ENCODE measurements at places on chromosomes 6 and 20.

DNA sequence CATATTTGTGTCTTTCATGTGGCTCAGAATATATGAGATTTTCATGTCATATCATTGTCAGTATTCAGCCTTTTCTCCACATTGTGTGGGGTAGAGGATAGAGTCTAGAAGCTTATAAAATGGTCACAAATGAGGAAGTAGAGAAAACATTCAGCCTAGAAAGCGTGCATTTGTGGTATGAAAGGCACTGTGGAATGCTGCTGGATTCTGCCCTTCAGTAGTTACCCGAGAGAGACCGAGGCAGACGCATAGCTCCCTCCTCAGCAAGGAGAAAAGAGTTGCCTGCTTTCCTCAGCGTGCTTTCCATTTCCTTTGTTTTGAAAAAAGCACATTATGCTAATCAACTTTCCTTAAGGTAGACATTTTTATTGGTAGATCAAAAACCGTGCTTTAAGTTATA is 28.7 kb downstream of the MYB start:
- no peak for DNase-seq

GRCh38 chr20:41594514-41595322 is 23.5 kb downstream of the CHD6 start:
- no peak for DNase-seq

DNA sequence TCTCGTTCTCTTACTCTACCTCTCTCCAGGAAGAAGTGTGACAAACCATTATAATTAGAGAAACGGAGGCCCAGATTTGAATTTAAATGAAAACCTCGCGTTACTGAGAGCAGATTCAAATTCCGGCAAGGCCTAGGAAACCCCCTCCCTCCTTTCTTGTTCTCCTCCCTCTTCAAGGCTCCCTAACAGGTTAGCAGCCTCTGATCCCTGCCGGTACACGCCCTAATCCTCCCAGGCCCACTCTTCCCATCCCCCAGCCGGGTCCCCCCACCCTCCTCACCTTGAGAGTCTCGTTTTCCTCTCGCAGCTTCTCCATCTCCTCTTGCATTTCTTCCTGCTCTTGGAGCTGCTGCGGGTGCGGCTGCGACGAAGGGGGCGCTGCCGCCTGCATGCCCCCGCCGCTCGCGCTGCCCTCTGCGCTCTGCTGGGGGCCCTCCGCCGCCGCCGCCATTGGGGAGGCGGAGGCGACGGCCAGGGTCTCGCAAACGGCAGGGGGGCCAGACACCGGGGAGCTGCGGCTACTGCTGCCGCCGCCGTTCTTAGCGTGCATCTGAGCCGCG is 3.8 kb downstream of the MTCL3 start:
- DNase-seq: no peak

- DNase-seq: no peak
Measured at GRCh38 chr6:36975231-36976006, 10.6 kb downstream of the MTCH1 start.

DNA sequence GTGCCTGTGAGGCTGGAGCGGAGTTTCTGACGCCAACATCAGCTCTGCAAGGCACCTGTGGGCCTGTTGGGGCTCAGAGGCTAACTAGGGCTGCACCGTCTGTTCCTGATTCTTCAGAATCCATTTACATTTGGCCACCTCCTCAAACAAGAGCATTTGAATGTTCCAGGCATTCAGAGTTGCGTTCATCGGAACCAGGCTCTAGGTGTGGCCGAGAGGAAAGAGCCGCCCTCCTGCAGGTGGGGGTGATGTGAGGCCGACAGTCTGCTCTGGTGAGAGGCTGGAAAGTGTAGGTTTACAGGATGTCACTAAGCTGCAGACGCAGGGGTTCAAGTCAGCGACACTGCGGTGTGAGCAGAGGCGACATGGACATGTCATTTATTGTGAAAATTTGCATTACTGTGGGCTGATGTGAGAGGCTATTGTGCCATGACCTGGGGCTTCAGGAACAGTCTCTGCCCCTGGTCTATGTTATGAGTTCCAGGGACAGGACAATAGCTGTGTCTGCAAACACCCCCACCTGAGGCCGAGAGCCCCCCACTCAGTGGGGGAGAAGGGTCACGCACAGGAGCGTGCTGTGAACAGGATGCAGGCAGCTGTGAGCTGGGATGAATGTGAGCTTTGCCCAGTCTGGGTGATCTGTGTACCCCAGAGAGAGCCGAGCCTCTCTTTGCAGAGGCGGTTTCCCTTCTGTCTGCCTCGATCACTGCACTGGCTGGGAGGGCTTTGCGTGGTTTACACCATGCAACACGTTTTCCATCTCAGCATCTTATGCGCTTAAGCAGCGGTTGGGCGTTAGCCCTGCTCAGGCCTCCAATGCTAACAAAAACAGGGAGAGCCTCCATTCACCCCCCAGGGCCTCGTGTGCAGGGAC is 21.1 kb downstream of the SLCO4A1 start:
- no peak for DNase-seq

DNA sequence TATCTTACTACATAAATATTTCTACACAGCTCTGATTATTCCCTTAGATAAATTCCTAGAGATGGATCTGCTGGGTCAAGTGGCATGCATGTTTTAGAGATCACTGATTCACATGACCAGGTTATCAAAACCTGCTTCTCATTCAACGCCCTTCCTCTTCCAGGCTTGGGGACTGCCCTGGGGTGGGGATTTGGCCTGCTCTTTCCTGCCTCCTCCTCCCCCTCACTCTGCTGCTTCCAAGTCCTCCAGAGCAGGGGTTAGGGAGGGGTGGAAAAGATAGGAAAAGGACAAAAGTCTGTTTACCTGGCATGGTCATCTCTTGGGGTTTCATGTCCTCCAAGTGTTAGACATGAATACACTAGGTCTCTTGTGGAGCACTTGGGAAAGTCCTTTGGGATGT is 105.6 kb upstream of the GPR6 start:
- DNase-seq: no peak

DNA sequence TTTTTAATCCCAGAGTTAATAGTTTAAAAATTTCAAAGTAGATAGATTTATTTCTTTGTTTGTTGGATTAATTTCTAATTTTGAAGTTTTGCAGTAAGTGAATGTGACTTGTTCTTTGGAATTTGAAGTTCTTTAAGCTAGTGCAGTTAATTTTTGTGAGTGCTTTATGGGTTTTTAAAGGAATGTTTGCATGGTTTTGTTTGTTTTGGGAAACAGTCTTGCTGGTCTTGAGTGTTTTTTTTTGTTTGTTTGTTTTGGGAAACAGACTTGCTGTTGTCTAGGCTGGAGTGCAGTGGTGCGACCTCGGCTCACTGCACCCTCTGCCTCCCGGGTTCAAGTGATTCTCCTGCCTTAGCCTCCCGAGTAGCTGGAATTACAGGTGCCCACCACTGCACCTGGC is 9.5 kb downstream of the PANK2 start:
- no peak for DNase-seq

GRCh38 chr6:81491454-81492101 is 260.9 kb downstream of the TENT5A start:
- DNase-seq: no peak

DNA sequence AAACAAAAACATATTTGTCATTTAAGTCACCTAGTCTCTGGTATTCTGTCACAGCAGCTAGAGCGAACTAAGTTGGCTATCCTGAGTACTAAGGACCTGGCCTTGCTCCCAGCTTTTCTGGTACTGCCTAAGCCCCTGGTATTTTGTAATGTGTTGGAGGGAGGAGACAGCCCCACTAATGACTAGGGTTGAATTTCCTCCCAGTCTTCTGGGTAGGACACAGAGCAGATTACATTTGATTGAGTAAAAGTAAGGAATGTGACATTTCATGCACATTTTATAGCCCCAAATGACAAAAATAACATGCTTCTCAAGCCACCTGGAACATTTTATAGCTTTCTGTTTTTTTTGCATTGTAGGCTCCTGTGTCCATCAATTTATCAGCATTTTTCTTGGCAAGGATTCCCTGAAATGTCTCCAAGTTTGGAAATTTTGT is 47.9 kb upstream of the DDR1 start:
- peak; percentile 33 for DNase-seq

DNA sequence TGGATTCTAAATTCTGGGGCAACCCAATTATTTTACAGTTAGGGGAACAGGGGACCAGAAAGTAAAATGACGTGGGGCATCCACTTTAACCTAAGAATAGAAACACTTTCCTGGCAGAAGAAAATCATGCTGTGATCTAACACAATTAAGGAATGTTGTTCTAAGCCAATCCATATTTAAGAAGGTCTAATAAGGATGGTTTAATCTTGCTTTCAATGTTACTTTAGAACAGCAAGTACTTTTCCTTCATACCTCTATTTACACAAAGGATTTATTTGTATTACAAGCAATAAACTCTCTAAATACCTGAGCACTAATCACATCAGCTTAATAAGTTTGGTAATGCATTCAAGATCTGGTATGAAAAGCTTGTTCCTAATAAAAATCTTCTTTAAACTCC is 32.4 kb downstream of the SLC2A12 start:
- DNase-seq: no peak

DNA sequence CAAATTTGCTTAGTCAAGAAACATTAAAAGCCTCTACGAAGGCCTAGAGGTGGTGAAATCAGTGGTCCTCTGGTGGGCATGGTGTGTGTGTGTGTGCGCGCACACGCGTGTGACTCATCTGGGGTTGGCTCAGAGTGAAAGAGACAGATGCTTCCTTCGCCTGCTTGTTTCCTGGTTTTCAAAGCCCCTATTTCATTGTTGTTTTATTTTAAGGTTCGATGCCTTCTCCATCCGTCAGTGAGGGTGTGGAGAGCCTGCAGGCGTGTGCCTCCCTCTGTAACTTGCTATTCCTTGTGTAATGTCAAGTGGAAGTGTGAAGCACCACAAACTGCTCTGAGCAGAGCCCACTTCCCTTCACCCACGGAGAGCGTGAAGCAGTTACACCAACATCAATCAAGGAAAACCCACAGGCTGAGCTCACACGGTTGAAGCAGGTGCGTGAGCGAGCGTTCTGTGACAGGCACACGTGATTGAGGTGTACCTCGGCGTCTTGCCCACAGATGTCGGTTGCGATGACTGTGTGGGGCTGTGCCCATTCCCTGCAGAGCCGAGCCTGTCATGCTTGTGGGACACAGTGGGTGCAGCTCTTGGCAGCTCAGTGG is 233.9 kb downstream of the PRL start:
- no peak for DNase-seq

DNA sequence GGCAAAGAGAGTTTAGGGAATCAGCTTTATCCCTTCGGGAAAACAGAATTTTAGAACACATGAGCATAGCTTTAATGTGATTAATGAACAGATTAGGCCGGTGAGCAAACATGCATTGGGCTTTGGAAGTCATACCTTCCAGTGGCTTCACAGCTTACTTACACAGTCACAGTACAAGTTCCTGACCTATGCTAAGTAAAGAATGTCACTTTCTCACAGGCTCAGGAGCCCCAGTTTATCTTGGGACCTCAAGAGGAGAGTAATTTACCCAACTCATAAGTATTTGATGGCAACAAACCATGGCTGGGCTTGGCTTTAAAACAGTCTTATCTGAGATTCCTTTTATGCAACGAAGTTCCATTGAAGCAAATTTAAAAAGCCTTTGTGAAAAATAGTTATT is 195.9 kb downstream of the AKAP7 start:
- no peak for DNase-seq

DNA sequence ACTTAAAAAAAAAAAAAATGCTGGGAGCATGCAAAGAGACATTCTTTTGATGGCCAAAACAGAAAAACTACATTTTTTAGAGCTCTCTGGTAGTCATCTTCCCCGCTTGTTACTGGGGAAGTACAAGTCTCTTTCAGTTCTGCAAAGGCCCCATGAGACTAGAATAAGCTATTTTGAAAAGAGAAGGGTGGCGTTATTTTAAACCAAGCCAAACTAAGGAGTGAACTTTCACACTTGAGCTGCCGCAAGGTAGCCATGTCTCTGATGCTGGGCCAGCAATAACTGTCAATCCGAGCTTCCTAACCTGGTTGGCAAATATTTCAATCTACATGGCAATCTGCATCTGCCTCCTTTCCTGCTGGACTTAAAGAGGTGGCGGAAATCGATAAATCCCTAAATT is 96.7 kb downstream of the L3MBTL3 start:
- no peak for DNase-seq

DNA sequence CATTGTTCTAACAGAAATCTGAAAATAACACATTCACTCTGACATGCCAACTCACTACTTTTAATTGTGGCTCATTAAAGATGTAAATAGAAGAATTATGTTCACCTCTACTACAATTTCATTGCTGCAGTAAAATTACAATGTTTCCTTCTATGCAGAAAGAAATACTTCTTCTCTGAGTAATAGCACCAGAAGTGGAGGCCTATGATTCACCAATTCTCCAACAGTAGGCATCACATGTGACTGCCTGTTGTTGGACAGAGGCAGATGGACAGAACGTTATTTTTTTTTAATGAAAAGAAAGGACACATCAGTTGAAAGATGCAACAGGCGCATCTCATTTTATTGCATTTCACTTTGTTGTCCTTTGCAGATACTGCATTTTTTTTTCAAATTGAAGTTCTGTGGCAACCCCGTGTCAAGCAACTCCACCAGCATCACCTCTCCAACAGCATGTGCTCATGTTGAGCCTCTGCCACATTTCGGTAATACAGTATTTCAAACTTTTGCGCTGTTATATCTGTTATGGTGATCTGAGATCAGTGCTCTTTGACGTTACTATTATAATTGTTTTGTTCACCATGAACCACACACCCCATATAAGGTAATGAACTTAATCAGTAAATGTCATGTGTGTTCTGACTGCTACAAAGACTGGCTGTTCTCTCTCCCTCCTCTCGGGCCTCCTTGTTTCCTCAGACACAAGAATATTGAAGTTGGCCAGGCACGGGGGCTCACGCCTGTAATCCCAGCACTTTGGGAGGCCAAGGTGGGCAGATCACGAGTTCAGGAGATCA is 121.4 kb downstream of the ATXN1 start:
- DNase-seq: peak; percentile 88

- DNase-seq: no peak
Measured at GRCh38 chr20:38873050-38873581, 53.1 kb upstream of the FAM83D start.

DNA sequence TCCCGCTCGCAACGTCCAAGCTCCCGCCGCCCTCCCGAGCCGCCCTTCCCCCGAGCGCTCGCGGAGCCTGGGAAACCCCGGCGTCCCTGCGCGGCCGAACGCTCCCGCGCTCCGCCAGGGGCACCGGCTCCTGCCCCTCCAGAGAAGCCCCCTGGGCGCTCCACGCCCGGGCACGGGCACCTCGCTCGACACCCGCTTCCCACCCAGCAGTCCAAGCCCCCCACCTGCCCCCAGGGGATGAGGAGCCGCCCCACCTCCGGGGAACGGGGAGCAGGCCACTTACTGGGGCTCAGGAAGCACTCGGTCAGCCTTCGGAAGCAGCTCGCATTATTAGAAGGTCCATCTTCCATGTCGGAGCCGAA is 1.4 kb downstream of the PDE10A start:
- DNase-seq: no peak

GRCh38 chr20:37846573-37846972 is 56.4 kb upstream of the VSTM2L start:
- no peak for DNase-seq

GRCh38 chr20:60403105-60403741 is 445.0 kb downstream of the CDH26 start:
- DNase-seq: no peak

GRCh38 chr20:1754749-1755148 is 97.2 kb upstream of the SIRPG start:
- DNase-seq: no peak
